ENCODE measurements at places on chromosomes 2 and 18.

- no peak for DNase-seq
These were observed 144.8 kb upstream of the NDUFV2 start for GRCh38 chr18:8957731-8958130.

DNA sequence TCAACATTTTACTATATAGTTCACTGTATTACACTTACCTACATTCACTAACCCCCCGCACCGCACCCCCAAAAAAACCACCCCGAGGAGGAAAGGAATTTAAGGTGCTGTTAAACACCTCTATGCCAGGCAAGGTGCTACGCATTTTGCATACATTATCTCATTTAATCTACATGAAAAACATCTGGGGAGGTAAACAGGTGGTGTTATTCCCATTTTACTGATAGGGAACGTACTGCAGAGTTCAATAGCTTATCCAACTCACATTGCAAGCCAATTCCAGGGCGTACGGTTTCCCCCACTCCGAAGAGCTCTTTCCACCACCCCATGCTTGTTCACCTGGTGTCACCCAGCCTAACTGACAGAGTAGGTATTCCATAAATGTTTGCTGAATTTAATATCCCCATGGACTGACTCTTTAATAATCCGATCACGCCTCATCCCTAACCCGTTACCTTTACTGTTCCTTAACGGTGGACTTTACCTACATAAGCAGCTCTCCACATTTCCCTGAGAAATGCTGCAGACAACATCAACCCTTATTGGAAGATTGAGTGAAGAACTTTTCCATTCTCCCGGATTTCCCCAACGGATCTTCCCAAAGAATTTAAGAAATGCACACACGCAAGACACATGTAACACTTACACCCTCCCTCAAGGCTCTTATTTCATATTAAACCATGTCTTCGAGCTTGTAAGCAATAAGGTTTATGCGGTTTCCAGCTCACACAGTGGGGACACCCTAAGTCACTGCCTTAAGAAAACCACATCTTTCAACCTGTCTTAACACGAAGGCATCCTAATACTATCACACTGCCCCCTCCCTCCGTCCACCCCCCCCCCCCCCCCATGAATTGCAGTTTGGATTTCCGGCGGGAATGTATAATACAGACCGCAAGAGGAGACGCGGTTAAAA is 1.2 kb downstream of the RAPH1 start:
- no peak for DNase-seq

- no peak for DNase-seq
These were observed 105.9 kb upstream of the RBBP8 start for GRCh38 chr18:22827216-22827615.

GRCh38 chr2:166899676-166900075 is 11.4 kb downstream of the XIRP2 start:
- no peak for DNase-seq

GRCh38 chr2:179938026-179938425 is 69.1 kb downstream of the CWC22 start:
- DNase-seq, result no peak

DNA sequence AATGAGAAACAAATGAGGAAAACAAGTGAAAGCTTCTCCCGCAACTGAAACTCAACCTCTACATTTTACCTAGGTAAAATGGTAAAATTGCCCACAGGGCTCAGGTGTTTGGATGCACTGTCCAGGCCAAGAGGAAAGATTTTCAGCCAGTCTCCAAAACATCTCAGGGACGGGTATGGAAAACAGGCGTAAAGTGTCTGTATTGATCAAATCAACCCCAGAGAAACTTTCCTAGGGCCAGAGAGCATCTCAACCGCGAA is 361 bp upstream of the HAT1 start:
- DNase-seq, result no peak

DNA sequence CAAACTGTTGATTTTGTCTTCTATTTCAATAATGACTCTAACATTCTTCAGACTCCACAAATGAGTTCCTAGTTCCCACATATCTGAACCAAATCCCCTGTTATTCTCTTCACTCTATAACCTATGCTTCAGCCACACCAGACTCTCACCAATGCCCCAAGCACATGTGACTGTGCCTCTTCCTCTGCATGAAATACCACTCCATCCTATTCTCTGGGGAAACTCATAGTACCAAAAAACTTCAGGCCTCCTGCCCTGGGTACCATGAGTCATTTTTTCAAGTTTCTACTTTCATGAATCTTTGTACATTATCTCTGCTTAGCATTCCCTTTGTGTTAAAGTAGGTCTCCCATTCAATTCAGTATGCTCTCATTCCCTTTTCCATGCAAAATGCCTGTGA is 353.2 kb downstream of the ZEB2 start:
- DNase-seq, result no peak

GRCh38 chr2:71546777-71547281 is 93.5 kb downstream of the DYSF start:
- no peak for DNase-seq

DNA sequence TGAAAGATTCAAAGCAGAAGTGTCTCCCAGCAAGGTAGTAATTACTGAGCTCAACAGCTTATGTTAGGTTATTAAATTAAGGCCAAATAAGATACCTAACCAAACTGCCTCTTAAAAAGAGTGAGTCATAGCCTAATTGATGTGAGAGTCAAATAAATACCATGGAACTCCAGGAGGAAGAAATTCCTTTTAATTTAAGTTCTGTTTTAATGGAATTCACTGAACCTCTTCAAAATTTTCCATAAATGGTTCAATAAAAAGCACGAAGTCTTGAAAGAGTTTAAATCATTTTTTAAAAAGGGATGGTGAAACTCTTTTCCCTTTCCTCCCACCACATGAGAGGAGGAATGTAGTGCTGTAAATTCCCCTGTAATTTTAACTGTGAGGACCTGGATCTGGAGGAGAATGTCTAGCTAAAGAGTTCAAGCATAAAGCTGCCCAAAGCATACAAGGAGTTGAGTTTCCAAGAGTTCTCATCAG is 180.8 kb upstream of the MMADHC start:
- no peak for DNase-seq
